ENCODE measurements at places on chromosomes 11 and 22. TPM values are rescaled to one million over a fixed set of nuclear protein-coding genes. Genes with fewer than 3 reads are reported as not detected.

DNA sequence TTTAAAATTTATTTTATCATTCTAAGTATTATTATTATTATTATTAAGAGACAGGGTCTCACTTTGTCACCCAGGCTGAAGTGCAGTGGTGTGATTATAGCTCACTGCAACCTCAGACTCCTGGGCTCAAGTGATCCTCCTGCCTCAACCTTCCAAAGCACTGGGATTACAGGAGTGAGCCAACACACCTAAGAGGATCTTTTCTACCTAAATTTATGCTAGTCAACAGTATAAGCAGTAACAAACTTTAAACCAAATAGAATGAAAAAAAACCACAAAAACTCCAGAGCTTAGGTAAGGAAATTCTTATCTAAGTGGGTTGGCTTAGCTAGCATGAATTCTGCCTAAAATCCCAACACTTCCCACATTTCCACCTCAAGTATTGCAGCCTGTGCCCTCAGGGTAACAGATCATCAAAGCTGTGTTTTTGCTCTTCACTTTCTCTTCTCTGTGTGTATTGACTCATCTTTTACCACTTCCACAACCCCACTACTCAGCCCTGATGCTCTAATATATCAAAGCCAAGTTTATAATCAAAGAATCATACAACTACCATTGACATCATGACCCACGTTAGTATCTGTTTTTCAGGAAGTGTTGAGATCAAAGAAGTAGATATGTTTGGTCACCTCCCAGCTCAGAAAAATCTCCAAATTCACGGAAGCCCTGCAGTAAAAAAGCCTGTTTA lies 93.7 kb upstream of the SPON1 start:
- peak; percentile 49 for DNase-seq

GRCh38 chr11:45193695-45194094 lies 47.3 kb downstream of the PRDM11 start:
- no peak for DNase-seq

DNA sequence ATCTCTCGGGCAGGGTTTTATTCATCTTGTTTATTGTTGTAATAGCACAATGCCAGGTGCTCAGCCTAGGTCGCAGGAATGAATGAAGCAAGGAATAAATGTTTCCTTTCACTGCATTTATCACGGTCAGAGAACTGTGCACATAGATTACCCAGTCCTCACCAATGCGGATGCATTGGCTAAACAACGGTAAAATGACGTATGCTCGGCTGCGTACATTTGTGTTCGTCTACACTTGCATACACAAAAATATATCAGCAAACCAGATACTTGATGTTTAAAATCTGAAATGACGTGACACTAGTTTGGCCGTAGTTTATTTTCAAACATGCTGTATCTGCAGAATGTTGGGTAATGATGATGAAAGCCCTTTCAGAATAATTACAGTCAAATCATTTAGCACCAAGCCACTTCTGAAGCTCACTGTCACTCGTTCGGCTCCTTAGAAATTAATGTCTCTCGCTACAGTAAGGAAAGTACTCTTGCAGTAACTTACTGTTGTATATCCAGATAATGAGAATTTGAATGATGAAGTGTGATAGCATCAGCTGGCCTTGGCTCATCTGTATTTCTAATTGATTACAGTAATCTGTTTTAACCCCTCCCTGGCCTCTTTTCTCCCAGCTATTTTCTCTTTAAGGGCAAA lies 268.9 kb downstream of the LRRC4C start:
- no peak for DNase-seq

The DESI1 gene
- total RNA-seq: 29.3 TPM

- DNase-seq: no peak
Observed at GRCh38 chr22:20829491-20830134, 29.0 kb downstream of the PI4KA start.

DNA sequence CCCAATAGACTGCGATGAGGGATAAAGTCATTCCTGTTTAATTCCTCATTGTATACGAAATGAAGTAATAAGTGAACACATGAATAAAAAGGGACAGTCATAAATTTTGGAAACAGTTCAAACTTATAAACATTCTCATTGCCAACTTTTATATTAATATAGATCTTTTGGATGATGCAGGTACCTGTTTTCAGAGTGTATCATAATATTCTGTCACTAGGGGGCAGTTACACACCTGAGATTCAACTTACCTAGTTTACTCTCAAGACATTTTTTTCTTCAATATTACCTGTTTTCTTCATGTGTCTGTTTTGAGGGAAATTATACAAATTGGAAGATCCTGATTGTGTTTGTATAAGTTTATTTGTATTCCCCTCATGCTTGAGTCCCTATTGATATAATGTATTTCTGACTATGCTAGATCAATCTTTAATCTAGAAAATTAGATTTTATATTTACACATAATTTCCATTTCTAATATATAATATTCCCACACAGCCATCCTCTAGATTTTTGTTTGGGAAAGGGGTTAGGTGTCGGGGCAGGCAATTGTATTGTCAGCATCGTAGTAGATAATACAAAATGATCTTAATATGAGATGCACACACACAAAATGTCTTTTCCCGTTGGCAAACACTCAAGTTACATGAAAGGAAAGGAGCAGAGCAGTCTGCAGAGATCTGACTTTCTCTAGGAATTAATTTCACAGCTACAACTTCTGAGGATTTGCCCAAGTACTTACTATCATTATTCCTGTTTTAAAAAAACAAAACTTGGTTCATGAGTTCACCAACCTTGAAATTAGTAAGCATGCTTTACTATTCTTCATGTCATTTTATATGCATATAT lies 18.4 kb downstream of the FDX1 start:
- DNase-seq: peak; percentile 23

GRCh38 chr22:40014667-40015248 lies 20.0 kb downstream of the FAM83F start:
- DNase-seq: no peak
